BE2C (cell line): ENCODE measurements at places on chromosomes 7 and 10.

- DNase-seq, result no peak
Measured at GRCh38 chr7:41189866-41190265, 513.0 kb downstream of the INHBA start.

- DNase-seq, result no peak
Measured at GRCh38 chr7:47488201-47488968, 93.5 kb downstream of the TNS3 start.

- DNase-seq, result no peak
Measured at GRCh38 chr7:102292813-102293798, 6.4 kb downstream of the SH2B2 start.

DNA sequence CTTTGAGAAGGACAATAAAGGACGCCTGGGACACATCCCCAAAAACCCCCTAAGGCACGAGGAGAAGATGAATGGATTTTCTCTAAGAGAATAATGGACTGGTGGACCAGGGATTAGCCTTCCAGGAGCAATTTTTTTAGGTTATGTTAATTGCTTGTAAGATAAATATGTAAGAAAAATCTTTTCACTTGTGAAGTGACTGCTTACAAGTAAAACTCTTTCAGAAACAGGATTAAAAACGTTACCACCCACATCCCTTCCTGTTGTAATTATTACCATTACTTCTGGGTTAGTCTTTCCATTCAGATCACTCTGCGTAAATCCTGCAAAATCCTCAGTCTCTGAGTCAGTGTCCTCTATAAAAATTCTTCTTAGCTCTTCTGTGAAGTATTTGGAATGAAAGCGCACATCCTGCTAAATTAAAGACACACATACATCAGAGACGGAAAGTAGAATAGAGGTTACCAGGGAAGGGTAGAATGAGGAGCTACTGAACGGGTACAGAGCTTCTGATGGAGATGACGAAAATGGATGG is 34.3 kb downstream of the CDCA7L start:
- DNase-seq, result no peak

DNA sequence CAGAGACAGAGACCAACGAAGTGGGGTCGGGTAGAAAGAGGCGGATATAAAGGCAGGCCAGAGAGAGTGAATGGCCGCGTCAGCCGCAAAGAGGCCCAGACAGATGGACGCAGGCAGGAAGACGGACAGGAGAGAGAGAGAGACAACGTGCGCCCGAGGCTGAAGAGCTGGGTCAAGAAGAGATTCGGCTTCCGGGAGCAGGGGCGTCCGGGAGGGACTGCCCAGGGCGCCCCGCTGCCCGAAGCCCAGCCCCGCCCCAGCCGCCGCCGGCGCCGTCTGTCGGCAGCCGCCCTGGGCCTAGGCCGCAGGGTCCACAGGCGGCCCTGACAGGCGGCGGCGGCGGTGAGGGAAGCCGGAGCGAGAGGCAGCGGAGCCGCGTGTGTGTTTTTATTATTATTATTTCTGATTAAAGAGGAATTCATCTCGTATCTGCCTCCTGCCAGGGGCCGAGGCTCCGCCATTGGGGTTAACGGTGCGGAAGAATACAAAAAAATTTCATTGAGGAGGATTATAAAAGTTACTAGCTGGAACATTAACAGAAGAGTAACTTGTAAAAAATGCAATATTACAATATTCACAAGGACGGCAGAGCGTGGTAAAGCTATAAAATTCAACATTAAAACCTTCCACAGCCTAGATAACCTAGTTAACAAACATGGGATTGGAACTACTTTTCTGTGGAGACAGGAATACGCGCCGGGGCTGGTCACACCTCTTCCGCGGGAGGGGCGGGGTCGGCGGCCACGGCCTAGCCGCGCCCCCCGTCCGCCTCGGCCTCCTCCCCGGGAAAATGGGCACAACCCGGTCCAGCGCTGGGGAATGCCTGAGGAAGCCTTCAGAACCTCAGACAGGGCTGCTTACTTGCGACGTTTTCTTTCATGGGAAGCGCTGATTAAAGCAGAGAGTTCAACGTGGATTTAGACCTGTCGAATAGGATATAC is 29.7 kb upstream of the PAX2 start:
- DNase-seq, result no peak

GRCh38 chr7:17957871-17958270 is 17.6 kb upstream of the SNX13 start:
- DNase-seq, result no peak

DNA sequence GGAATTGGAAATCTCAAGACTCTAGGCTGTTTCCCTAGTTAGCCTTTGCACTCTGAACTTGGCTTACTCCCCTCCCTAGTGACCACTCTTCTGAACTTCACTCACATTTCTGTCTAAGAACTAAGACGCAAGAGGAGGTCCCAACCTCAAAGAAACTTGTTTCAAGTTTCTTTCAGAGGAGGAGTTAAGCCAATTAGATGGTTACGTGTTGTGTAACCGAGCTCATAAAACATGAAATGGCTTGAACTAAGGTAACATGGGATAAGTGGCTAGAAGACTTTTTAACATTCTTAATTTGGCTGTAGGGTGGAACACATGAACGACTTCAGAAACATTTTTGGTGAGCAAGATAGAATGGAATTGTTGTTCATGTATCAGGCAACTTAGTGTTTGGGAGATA is 39.5 kb upstream of the SEC61G start:
- DNase-seq, result no peak

- peak; percentile 25 for DNase-seq
Measured at GRCh38 chr7:13312307-13312706, 624.9 kb downstream of the ARL4A start.
